ENCODE measurements at places on chromosomes 4 and X.

DNA sequence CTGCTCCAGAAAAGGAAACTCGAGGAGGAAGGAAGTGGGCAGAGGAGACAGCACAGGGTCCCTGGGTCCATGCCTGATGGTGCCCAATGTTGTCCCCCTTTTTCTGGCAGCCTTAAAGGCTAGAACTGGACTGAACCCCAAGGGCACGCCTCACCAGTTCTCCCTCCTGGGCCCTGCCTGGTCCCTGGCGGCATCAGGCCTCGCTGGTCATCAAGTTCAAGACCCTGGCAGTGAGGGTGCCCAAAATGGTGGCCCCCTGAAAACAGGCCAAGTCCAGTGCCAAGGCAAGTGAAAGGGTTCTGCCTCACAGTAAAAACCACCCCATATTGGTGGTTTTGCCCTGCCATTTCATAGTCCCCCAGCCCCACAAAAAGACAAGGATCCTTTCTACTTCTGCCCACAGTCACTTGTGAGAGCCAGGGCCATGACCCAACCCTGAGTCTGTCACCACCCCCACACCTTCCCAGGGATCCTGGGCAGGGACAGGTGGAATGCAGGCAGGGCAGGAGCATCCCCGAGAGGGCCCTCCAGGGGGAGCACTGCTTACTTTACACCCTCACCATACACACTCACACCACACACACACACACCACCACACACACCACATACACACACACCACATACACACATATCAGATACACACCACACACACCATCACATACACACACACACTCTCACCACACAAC, 107.6 kb downstream of the DCTD start:
- DNase-seq: no peak

GRCh38 chrX:47936224-47936939, 67.4 kb downstream of the ZNF182 start:
- no peak for DNase-seq

DNA sequence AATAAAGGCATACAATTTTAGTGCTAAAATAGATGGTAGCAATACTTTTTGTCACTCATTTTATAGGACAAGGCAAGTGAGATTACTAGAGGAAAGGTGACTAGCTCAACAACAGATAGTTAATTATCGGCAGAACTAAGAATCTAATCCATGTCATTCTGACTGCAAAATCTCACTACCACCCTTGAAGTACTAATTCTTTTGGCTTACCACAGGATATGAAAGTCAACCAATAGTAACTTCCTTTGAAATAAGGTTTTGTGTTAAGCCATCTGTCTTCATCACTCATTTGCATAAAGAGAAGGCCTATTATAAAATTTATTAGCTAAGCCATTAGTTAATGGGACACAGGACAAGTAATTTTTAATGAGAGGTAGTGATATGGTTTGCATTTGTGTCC, 25.3 kb upstream of the ZMAT1 start:
- no peak for DNase-seq

DNA sequence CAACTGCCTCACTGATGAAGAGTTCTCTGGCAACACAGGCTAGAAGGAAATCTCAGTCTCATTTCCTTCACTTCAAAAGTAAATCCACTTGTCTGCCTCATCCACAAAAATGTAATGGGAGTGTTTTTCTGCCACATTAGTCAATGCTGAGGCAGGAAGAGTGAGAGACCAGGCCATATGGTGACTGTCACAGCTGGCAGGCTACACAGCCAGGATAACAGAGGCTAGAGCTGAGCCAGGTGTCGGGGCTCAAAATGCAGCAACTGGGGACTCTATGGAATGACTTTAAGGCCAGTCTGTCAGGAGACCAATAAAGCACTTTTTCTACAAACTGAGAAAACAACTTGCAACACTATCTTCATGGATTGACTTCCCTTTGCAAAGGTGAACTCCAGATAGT, 204.2 kb downstream of the GPC3 start:
- DNase-seq: no peak

DNA sequence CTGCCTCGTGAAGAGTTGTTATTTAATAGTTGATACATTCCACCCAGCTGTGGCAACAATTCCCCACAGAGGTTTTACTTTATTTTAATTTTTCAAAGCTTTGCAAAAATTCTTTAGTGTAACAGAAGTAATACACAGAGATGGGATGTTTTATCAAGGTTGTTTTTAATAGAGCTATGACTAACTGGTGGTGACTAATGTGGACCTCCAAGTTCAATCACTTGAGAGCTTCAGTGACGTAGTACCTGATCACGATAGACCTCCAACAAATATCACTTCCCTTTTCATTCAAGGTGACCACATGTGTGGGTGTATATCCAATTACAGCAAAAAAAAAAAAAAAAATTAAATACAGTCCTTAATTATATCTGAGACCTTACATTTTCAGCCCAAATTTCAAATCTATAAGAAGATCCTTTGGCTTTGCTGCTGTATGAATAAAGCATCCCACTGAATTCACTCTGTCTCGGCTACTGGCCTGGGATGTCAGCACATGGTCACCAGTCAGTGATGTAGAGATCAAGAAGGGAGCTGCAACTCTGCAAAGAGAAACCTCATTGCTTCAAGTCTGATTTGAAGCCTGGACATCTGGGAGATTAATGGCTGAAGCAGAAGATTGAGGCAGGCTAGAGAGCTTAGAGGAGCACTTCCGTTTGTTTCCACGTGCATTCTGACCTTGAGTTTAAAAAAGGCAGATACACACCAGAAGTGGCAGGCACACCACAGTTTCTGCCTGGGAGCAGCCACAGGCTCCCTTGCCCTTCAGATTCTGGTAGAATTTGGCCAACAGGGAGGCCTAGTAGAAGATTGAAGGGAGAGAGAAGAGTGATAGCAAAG, 345.9 kb upstream of the NOCT start:
- peak; percentile 89 for DNase-seq

- no peak for DNase-seq
Measured at GRCh38 chr4:7153711-7154110, 38.6 kb upstream of the SORCS2 start.

DNA sequence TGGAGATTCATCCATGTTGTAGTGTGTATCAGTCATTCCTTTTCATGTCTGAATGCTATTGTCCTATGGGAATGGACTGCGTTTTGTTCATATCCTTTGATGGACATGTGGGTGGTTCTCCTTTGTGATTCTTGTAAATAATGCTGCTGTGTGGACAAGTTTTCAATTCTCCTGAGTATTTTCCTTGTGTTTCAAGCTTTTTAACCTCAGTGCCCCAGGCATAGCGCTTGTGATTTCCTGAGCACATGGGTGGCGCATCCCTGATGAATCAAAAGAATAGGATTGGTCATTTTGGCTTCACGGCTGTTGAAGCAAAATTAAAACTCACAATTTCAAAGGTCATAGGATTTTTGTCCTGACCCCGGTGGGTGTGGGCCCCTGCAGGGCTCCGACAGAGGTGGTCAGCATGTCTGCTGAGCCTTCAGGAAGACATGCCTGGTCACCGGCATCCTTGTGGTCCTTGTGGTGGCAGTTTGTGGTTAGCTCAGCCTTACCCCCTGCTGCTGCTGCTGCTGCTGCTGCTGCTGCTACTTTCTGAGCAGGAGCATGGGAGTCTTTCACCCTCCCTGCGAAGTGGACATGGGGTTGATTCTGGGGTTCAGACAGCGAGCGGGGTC, 30.0 kb downstream of the SHROOM2 start:
- DNase-seq: peak; percentile 25

DNA sequence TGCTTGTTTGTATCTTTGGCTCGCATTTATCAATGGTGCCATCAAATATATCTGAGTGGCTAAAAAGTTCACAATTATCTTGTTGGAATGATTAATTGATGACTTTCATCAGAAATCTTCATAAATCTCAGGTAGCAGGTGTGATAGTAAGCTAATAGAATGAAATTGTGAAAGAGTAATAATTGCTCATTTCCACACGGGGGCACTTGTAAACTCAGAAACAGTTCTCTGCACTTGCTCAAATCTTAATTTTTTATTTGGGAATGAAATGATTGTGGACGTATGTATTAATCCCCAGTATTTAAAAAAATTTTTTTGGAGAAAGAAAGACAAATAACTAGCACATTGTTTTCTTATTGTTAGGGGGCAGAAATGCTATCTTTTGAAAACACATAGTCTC, 132.8 kb downstream of the DTHD1 start:
- DNase-seq: no peak

DNA sequence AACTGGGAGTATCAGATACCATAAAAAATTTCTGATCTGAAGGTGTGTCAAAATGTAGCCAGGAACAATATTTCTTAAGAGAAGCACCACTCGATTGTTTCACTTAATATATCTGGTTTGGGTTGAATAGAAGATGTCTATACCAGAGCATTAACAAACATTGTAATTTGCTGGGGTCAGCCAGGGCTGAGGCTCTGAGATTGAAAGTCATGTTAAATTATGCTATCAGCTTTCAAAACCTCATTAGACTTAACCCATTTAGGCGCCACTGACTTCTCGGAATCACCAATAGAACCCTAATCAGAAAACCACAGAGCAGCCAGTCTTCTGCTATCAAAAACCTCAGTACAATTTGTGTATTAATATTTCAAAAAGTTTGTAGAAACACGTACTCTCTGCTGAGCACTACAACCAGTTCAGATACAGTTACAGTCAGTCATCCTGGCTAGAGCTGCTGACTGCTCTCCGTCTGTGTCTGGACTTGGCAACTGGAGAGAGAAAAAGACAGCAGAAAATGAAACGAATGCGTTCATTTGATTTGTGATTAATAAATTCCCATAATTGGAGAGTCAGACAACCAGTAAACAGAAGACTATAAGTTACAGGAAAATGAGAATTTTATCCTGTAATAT, 848.6 kb upstream of the PABPC4L start:
- peak; percentile 1 for DNase-seq

- DNase-seq: no peak
Measured at GRCh38 chrX:44274096-44274495, 69.4 kb downstream of the EFHC2 start.

GRCh38 chrX:155874571-155875244, 6.4 kb upstream of the VAMP7 start:
- DNase-seq: no peak

DNA sequence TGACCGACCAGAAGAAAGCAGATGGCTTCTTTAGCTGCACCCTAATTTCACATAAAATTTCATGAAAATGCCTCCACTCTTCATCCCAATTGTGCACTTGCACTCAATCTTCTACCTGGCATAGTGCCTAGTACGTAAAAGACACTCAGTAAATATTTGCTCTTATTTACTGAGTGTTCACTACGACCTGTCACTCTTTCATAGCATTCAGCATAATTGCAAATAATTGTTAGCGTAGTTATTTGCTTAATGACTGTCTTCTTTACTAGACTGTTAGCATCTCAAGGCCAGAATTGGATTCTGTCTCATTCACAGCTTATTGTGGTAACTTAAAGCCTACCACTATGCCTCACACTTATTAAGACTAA, 130.2 kb downstream of the ENOX2 start:
- DNase-seq: no peak

DNA sequence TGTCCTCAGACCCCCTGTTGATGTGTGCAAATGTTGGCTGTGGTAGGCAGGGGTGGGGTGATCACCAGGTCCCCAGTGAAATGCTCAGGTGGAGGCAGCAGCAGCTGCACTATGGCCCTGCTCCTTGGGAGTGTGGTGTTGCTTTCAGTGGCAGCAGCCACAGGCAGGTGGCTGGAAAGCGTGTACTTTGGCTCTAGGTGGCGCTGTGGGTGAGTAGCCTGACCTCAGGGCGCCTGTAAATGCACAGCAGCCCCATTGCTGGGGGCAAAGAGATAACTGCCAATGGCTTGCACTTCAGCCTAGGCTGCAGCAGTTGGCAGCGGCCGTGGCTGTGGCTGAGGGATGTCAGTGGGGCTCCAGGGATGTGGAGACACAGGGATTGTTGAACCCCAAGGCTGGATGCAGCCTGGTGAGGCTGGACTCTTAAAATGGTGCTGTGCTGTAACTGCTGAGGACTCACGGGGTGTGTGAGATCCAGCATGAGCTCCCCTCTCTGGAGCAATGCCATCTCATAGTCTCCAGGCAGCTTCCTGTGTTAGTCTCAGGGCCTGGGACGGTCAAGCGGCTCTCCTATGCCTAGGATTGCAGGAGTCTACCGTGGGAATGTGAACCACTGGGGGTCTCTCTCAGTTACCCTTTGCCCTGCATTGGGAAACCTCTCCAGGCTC, 421.7 kb upstream of the HTR2C start:
- no peak for DNase-seq

DNA sequence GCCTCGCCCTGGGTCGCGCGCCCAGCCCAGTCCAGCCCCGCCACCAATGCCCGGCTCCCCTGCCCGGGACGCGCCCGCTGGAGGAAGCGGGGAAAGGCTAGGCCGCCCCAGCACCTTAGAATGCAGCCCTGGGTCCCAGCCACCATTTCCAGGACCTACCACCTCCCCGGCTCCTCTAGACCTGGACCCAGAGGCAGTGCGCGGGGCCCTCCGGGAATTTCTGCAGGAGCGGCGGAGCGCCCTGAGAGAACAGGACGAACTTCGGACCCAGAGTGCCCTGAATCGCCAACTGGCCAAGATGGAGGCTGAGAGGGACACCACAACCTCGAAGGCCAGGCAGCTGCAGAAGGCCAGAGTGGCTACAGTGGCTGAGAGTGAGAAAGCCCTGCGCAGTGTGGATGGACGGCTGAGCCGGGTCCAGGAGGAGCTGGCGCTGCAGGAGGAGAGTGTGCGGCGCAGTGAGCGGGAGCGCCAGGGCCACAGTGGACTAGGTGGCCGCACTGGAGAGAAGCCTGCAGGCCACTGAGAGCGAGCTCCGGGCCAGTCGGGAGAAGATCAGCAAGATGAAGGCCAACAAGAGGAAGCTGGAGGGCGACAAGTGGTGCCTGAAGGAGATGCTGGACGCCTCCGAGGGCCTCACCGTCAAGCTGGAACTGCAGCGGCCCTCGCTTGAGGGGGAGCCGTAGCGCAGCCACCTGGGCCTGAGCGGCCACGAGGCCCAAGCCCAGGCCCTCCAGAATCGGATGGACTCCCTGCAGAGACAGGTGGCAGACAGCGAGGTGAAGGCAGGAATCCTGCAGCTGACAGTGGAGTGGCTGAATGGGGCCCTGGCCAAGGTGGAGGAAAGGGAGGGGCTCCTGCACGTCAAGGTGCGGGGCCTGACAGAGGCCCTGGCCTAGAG, 15.5 kb downstream of the SMIM10L2A start:
- DNase-seq: no peak

DNA sequence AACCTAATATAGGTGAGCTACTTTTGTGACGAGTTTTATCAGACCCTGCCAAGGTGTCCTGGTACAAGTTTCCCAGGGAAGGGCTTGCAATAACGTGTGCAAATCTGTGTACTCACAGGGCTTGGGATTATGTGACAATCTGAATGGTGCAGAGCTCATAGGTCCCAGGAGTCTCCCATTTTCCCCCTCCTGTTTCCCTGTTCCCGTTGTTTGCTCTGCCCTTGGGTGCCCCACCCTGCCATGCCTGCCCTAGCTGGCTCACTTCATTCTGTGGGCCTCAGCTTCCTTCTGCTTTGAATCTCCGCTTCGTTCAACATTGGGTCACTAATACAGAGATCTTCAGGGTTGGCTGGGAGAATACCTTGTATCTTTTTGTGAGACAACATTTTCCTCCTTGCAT, 90.3 kb upstream of the HPF1 start:
- no peak for DNase-seq

- DNase-seq: peak; percentile 80
Measured at GRCh38 chr4:153249199-153250041, 45.2 kb downstream of the TRIM2 start.

All from iris pigment epithelial cell (primary cell).